ENCODE measurements at places on chromosomes 11 and 22.

DNA sequence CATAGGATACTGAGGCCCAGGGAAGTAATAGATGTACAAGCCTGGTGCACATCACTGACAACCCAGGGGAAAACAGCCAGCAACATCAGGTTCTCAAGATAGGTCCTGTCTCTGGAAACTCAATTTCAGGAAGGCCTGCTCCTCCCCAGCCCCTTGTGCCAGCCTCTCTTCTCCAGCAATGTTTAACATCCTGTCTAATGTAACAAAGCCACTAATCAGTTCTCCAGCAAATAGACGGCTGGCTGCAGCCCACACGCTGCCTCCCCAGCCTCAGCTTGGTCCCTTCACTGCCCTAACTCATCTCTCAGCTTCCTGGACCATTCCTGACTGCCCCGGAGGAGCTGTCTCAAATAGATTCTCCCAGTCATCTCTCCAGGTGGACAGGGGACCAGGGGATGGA, 37.8 kb downstream of the RPL27A start:
- no peak for DNase-seq

DNA sequence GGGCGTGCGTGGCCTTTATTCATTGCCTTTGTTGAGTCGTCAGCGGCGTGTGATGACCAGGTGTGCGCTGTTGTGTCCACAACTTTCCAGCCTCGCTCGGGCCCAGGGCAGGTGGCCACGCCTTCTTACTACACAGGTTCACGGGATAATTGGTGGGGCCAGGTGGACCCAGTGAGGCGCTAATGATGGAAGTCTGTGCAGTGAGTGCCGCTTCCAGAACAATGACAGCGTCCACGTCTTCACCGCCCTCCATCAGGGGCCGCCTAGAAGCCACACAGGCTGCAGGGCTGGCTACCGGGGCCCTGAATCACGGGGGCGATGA, 1197.3 kb downstream of the BRD1 start:
- DNase-seq, result no peak

DNA sequence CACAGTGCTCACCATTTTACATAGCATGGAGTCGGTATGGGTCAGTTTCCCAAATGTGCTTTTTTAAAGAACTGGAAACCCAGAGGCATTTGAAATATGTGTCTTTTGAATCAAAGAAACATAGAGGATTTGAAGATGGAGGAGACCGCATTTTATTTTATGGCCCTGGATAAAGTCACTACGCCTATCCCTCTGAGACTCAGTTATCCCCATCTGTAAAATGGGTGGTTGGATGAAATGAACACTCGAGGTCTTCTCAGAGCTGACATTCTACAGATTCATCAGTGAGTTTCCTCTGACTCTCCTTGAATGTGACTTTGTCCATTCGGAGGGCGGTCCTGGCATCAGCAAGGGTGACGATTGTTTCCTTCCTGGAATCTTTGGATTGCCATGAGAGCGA, 135.1 kb downstream of the MIAT start:
- no peak for DNase-seq

DNA sequence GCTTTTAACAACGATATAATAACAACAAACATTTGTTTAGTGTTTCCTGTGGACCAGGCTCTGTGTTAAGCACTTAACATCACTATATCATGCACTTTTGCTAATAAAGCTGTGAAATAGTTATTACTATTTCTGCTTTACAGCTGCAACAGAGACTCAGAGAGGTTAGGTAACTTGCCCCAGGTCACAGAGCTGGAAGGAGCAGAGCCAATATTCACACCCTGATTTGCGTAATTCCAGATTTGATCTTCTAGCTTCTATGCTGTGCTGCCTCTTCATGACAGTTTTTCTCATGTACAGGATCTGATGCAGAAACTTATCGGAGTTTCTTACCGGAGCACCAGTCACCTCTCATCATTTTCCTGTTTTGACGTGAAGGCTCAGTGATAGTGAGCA, 33.6 kb upstream of the EHF start:
- no peak for DNase-seq

DNA sequence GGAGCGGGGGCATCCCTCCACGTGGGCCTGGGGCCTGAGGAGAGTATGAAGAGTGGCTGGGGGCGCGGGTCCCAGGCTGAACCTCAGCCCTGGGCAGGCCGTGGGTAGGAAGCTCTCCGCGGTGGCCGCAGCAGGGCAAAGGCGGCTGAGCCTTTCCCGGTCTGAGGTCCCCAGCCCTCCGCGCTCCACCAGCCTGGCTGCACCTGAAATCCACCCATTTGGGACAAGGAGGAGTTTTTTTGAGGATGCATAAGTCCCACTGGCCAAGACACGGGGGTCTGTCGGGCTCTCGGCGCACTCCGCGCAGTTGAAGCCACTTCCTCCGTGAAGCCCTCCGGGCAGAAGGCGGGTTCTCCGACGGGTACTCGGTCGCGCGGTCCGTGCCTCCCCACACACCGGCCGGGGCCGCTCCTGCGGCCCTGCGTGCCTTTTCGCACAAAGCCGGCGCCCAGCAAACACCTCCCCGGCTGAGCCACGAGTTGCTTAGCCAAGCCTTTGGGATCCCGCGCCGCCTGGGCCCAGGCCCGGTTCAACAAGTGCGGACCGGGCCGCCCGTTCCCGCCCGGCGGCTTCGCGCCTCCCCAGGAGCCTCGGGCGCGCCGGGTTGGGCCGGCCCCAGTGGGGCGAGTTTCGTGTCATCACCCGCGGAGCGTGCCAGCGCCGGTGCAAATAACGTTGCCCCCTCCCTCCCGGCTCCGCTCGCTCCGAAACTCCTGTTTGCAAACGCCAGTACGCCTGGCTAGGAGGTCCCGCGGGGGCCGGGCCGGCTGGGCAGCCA, 666 bp upstream of the OVOL1 start:
- DNase-seq, result no peak

GRCh38 chr11:121711236-121711635, 258.5 kb upstream of the SORL1-AS1 start:
- DNase-seq, result no peak

Measured in activated gamma-delta T cell treated with Interleukin-2 at 50 U/mL for 16 hours (primary cell).